Occipital lobe (tissue), 3 donors: ENCODE measurements at places on chromosomes 2 and 18.

DNA sequence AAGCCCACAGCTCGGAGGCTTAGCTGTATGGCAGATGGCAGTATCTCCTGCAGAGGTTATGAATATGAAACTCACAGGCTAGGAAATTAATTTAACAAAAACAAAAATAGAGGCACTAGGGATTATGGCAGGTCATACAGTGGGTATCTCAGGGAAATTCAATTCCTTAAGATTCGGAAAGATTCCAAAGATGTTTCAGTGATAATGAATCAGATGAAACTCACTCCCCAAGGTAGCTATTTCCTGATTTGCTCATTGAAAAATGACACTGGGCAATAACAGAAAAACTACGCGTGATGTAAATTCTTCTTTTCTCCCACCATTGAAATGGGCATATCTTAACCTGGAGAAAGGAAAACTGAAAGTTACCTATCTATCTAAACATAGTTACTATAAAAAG is 414.1 kb downstream of the STK39 start:
- DNase-seq: no peak

DNA sequence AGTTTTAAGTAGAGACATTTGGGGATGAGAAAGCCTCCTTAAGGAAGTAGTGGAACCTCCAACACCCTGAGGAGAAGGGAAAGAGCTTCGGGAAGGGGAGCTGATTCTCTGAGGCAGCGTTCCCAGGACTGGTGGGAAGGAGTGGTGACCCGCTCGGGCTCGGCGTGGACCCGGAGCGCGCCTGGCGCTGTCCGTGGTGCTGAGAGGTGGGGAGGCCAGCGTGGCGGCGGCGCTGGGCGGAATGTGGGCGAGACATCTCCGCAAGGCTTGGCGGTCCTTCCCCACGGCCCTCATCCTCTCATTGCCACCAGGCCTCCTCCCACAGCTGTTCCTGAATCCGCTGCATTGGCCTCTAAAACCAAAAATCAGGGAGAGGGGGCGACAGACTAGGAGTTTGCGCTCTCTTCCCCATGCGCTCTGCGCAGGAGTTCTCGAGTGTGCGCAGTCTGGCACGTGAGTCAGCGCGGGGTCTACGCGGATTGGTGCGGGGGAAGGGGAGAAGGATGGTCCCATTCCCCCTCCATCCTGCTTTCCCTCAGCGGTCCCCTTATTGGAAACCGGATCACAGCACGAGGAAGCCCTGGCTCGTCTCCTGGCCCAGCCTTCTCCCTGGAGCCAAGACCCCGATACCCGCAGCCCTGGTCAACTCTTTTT is 857 bp downstream of the RESP18 start:
- DNase-seq: no peak

- DNase-seq: no peak
Observed at GRCh38 chr18:47490882-47491281, 239.4 kb upstream of the SKOR2 start.

- no peak for DNase-seq
Observed at GRCh38 chr2:200624026-200624425, 38.2 kb downstream of the AOX1 start.

- DNase-seq: no peak
Observed at GRCh38 chr2:232894746-232895145, 24.7 kb downstream of the SNORC start.
